Left ventricle myocardium inferior (tissue), 1 donor: ENCODE measurements at places on chromosomes 7 and 10.

DNA sequence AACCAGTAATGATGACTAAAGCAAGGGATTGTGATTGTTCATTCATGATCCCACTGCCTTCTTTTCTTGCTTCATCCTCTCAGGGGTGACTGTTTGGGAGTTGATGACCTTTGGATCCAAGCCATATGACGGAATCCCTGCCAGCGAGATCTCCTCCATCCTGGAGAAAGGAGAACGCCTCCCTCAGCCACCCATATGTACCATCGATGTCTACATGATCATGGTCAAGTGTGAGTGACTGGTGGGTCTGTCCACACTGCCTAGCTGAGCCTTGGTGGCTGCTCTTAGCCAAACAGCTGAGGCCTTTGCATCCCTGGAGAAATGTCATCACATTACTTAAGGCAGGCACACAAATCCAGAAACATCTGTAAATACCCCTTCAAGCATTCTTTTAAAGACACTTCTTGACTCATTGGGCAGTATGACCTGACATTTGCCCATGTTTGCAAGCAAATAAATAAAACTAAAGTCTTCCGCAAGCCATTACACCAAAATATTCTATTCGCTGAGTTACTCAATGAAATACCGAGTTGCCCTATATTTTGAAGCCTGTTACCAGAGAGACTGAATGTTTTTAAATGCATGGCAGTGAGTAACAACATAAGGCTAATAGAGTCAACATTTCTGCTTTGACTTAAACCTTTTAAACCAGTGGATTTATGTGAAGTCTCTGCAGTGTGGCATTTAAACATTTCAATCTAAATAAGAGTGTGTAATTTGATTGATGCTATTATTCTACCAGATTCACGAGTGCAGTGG, 166.3 kb upstream of the LANCL2 start:
- no peak for DNase-seq

- DNase-seq = no peak
Observed at GRCh38 chr7:38182450-38182849, 4.4 kb downstream of the STARD3NL start.

GRCh38 chr7:1557006-1557405, 1.0 kb upstream of the TMEM184A start:
- no peak for DNase-seq

DNA sequence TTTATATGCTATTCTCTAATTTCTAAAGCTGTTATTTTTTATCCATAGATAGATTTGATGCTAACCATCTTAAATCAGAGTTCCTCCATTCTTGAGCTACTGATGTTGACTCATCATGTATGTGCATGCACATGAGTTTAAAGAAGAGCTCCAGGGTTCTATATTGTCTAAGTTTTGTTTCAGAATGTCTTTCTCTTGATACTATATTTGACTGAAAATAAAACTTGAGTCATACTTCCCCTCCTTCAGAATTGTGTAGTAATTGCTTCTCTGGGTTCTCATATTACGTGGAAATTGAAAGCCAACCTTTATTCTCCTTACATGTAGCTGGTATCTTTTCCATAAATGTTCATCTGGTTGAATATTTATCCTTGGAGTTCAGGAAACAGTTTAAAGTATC, 89.4 kb downstream of the LRRTM3 start:
- no peak for DNase-seq

DNA sequence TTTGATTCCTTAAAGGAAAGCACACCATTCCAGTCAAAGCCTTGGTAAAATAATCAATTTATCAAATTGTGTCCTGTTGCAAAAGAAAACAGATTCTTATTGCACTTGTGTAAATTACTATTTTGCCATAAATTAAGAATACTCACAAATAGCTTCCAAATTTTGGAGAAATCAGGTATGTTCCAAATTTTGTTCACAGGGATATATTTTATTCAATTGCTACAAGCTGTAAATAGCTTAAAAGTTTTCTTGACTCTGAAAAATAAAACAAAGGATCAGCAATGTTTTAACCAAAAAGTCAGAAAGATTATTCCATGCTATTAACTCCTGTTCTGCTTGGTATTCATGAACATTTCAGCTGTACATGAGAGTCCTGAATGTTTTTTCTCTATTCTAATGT, 47.4 kb upstream of the CHST3 start:
- no peak for DNase-seq

- no peak for DNase-seq
Observed at GRCh38 chr10:31725436-31725835, 203.2 kb downstream of the ARHGAP12 start.

- DNase-seq = no peak
Observed at GRCh38 chr7:43314379-43315158, 202.1 kb downstream of the HECW1 start.

DNA sequence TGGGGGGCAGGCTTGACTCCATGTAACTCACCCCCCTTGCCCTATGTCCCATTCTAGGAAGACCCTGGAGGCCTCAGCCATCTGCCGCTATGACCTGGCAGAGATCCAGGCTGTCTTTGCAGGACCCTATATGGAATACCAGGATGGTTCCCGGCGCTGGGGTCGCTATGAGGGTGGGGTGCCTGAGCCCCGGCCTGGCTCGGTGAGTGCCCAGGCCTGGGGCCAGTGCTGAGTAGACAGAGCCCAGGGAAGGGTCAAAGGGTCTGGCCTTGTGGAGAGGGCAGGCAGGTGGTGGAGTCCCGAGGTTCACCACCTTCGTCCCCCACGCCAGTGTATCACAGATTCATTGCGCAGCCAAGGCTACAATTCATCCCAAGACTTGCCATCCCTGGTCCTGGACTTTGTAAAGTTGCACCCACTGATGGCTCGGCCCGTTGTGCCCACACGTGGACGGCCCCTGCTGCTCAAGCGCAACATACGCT, 7.5 kb downstream of the MRPL43 start:
- DNase-seq = no peak

GRCh38 chr10:48655411-48656240, 29.0 kb upstream of the WDFY4 start:
- peak; percentile 76 for DNase-seq

GRCh38 chr10:6362879-6363278, 160.1 kb downstream of the PFKFB3 start:
- no peak for DNase-seq

DNA sequence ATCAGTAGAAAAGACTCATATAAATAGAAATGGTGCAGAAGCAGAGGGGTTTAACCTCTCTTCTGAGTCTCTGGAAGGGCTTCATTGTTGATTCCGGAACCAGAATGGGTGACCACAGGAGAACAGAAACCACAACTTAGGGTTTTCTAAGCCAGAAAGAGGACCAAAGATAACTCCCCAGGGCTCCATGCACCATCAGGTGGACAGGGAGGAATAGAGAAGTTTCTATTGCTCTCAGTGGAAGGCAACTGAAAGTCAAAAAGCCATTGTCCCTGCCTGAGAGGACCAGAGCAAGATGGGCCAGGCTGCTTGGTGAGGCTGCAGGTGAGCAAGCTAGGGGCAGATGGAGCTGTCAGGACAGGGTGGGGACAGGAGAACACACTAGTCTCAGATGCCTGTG, 14.6 kb upstream of the NPS start:
- DNase-seq = no peak

DNA sequence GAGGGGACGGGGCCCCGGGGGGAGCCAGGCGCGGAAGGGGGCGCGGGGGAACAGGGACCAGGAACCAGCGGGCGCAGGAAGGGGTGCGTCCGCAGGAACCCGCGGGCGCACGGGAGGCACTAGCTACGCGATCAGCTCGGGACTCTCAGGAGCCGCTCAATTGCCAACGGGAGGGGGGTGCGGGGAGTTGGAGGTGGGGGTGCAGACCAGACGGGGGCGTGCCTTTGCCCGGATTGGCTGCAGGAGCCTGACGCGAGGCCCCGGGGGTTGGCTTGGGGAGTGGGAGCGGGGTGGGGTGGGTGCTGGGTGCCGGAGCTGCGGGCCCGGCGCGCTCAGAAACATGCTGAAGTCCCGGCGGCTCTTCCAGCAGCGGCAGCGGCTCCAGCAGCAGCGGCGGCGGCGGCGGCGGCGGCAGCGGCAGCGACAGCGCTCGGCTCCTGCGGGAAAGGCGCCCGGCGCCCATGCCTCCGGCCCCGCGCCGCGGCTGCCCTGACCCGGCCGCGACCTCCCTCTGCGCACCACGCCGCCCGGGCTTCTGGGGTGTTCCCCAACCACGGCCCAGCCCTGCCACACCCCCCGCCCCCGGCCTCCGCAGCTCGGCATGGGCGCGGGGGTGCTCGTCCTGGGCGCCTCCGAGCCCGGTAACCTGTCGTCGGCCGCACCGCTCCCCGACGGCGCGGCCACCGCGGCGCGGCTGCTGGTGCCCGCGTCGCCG, at the start of gene ADRB1:
Gene ADRB1 (plus strand): TSS at position 335 of the 715 bp plus-strand sequence. CDS start 267 bp downstream, at position 602.
- DNase-seq = peak; percentile 96

- no peak for DNase-seq
Observed at GRCh38 chr7:113873554-113874151, 45.2 kb downstream of the PPP1R3A start.

GRCh38 chr10:121242741-121243608, 355.3 kb downstream of the FGFR2 start:
- DNase-seq = no peak

- DNase-seq = no peak
Observed at GRCh38 chr7:18202315-18203045, 174.8 kb upstream of the PRPS1L1 start.

DNA sequence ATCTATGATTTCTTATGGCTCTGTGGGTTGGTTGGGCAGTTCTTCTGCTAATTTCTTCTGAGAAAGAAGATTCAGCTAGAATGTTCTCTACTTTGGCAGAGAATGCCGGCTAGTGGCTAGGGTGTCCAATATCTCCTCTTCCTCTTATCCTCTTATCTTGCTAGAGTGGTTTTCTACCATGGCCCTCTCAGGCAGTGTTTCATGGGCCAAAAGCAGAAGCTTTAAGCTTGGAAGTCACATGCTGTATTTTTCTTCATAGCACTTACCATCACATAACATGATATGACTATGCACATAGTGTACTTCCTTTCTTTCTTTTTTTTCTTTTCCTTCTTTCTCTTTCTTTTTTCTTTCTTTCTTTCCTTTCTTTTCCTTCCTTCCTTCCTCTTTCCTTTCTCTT, 140.0 kb downstream of the ITGB8 start:
- DNase-seq = no peak

DNA sequence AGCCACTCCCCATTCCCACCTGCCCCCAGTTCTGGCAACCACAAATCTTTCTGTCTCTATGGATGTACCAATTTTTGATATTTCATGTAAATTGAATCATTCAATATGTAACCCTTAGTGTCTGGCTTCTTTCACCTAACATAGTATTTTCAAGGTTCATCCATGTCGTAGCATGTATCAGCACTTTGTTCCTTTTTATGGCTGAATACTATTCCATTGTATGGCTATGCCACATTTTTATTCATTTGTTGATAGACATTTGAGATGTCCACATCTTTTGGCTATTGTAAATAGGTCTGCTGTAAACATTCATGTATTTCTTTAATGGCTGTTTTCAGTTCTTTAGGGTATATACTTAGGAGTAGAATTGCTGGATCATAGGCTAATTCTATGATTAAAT, 270.5 kb downstream of the FGFR2 start:
- no peak for DNase-seq

DNA sequence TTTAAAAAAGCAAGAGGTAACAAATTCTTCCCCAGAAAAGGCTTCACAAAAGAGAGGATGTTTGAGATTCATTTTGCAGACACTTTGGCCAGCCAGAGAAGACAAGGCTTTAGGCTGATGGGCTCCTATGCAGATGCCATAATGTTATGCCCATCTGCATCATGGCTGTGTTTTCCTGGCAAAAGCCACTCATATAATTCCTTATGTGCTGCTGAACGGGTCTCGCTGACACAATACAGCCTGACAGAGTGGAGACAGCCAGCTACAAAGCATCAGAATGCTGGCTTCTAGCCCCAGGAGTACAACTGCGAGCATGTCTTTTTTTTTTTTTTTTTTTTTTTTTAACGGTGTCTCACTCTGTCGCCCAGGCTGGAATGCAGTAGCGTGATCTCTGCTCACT, 1157.4 kb upstream of the AUTS2 start:
- no peak for DNase-seq
